Heart left ventricle (tissue), 16 donors: ENCODE measurements at places on chromosomes 3 and 15. TPM values are rescaled to one million over a fixed set of nuclear protein-coding genes. Genes with fewer than 3 reads are reported as not detected.
A peak's percentile ranks its signal among the peaks of the same experiment; 100 is the strongest.

Gene HPS3
- 6.0 TPM for total RNA-seq

Gene NUSAP1
- 23.1 TPM for total RNA-seq

- no peak overlapping the region for H3K27ac ChIP-seq
- H3K4me1 ChIP-seq: peaks cover 7% of the 10 kb centered on the region
- H3K4me3 ChIP-seq: no peak overlapping the region
- H3K27me3 ChIP-seq: no peaks in the 10 kb centered on the region
Measured at GRCh38 chr3:24185738-24186384, 240.8 kb downstream of the NR1D2 start.

Gene FOXB1
- not detected for total RNA-seq

Gene CCR3
- not detected for total RNA-seq

DNA sequence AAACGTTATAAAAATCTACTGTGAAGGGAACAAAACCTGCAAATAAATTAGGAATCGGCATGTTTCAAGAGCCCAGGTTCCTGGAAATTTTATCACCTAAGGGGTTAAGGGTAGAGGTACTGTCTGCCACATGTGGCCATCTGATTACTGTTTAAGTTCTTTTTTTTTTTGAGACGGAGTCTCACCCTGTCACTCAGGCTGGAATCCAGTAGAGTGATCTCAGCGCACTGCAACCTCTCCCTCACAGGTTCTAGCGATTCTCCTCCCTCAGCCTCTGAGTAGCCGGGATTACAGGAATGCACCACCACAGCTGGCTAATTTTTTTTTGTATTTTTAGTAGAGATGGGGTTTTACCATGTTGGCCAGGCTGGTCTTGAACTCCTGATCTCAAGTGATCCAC lies 35.8 kb downstream of the UQCC5 start:
- no peak overlapping the region for H3K27ac ChIP-seq
- H3K4me1 ChIP-seq: no peaks in the 10 kb centered on the region
- H3K36me3 ChIP-seq: peaks cover 77% of the 10 kb centered on the region
- DNase-seq: no peak
- H3K4me3 ChIP-seq: no peak overlapping the region

DNA sequence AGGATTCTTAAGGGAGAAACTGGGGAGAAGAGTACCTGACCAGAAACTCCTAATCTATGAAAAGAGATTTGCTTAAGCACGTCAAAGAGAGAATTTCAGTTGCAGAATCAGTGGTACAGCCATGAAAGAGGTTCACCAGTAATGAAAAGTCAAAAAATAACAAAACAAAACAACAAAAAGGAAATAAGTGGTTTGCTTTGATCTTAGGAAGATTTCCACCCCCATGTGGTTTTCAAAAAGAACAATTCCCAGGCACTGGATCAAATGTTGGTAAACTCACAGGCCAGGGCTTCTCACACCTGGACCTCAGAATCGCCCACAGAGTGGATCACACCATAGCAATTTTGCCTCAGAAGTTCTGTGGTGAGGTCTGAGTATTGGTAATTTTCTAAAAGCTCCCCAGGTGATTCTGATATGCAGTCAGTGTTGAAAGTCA lies 67.5 kb downstream of the TMEM39A start:
- H3K27me3 ChIP-seq: no peaks in the 10 kb centered on the region
- no peaks in the 10 kb centered on the region for H3K4me1 ChIP-seq
- no peak for DNase-seq
- H3K36me3 ChIP-seq: peaks cover 96% of the 10 kb centered on the region

Gene MOBP
- total RNA-seq: not detected

DNA sequence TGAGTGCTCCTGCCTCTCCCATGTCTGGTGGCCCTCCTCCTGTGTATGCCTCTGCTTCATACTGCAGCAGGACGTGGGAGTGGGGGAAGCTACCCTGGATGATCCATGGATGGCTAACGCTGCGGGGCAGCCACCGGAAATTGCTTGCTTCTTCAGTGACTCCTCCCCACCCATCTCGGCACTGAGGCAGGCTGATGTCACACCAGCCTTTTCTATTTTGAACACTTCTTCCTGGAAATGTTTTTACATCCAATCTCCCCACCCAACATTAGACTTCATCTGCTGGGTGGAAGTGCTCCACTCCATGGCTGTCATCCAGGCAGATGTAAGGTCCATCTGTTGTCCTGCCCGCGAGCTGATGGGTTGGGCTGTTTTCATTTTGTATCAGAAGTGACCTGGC lies 58.9 kb upstream of the MUC13 start:
- peaks cover 41% of the 10 kb centered on the region for H3K4me1 ChIP-seq
- H3K4me3 ChIP-seq: no peak overlapping the region
- H3K27me3 ChIP-seq: no peaks in the 10 kb centered on the region
- peak overlapping the region; percentile 34 for H3K27ac ChIP-seq
- DNase-seq: peak; percentile 68

- H3K27me3 ChIP-seq: no peaks in the 10 kb centered on the region
- peaks cover 4% of the 10 kb centered on the region for H3K4me1 ChIP-seq
- no peak overlapping the region for H3K4me3 ChIP-seq
- no peaks in the 10 kb centered on the region for H3K36me3 ChIP-seq
- no peak for DNase-seq
Measured at GRCh38 chr3:114428044-114428595, 134.3 kb downstream of the TIGIT start.

DNA sequence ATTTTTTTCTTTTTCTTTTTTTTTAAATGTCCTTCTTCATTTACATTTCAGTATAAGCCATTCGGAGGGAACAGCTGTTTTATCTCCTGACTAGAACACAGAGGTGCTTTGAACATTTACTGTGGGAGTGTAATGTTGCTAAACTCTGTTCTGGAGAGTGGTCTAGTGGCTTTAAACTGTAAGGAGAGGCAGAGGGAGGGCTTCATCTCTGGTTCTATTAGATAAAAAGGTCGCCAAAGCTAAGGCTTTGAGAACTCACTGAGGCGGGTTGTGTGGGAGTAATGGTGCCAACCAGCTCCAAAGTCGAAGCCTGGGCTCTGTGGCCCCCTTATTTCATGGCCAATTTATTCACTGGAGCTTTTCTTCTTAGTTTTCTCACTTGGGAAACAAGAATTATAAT lies 133.2 kb downstream of the ANXA2 start:
- H3K27ac ChIP-seq: no peak overlapping the region
- H3K4me1 ChIP-seq: no peaks in the 10 kb centered on the region
- DNase-seq: no peak
- H3K4me3 ChIP-seq: no peak overlapping the region
- H3K36me3 ChIP-seq: no peaks in the 10 kb centered on the region
- no peaks in the 10 kb centered on the region for H3K27me3 ChIP-seq

- DNase-seq: no peak
- no peaks in the 10 kb centered on the region for H3K4me1 ChIP-seq
- H3K4me3 ChIP-seq: no peak overlapping the region
- no peak overlapping the region for H3K27ac ChIP-seq
Measured at GRCh38 chr15:35871282-35871681, 325.3 kb upstream of the DPH6 start.

- peaks cover 31% of the 10 kb centered on the region for H3K36me3 ChIP-seq
- H3K27me3 ChIP-seq: no peaks in the 10 kb centered on the region
- DNase-seq: no peak
- no peak overlapping the region for H3K4me3 ChIP-seq
Measured at GRCh38 chr3:58518291-58518789, 18.6 kb downstream of the ACOX2 start.

Gene HCLS1
- total RNA-seq: 7.7 TPM

Gene MYRIP
- total RNA-seq: 2.2 TPM

- no peaks in the 10 kb centered on the region for H3K36me3 ChIP-seq
- H3K27ac ChIP-seq: no peak overlapping the region
- H3K4me1 ChIP-seq: no peaks in the 10 kb centered on the region
- H3K27me3 ChIP-seq: no peaks in the 10 kb centered on the region
- no peak for DNase-seq
Measured at GRCh38 chr15:26781816-26782215, 8.9 kb upstream of the GABRB3 start.

- no peaks in the 10 kb centered on the region for H3K4me1 ChIP-seq
- no peak overlapping the region for H3K27ac ChIP-seq
- no peak for DNase-seq
Measured at GRCh38 chr3:74445541-74445940, 168.9 kb downstream of the CNTN3 start.

GRCh38 chr15:90982135-90982534 lies 12.2 kb downstream of the PRC1 start:
- no peaks in the 10 kb centered on the region for H3K4me1 ChIP-seq
- H3K27ac ChIP-seq: no peak overlapping the region
- H3K4me3 ChIP-seq: no peak overlapping the region
- H3K27me3 ChIP-seq: no peaks in the 10 kb centered on the region

Gene TMC3
- total RNA-seq: not detected

DNA sequence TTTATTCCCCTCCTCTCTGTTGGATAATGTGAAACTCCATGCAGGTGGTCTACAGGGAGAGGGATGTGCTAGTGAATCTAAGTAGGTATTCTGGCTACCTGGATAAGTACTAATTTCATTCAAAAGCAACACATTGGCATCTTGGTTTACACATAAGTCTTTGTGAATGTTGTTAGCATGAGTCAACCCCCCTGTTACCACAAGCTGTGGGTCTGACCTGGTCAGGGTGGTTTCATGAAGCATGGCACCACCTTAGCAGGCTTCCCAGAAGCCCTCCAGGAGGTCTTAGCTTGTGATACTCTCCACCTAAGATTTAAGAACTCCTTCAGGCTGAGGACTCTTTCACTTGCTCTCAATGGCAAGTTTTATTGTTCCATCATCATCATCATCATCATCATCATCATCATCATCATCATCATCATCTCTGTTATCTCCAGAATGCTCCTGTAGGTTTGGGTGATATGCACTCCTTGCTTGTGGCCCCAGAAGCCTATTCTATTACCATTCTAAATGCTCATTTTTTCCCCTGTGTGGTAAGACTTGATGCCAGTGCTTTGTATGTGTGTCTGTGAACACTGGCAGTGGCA lies 62.8 kb downstream of the EPHB1 start:
- no peaks in the 10 kb centered on the region for H3K4me1 ChIP-seq
- no peak for DNase-seq
- no peaks in the 10 kb centered on the region for H3K27me3 ChIP-seq
- no peak overlapping the region for H3K27ac ChIP-seq
- no peaks in the 10 kb centered on the region for H3K36me3 ChIP-seq

Gene CA12
- 0.12 TPM for total RNA-seq

DNA sequence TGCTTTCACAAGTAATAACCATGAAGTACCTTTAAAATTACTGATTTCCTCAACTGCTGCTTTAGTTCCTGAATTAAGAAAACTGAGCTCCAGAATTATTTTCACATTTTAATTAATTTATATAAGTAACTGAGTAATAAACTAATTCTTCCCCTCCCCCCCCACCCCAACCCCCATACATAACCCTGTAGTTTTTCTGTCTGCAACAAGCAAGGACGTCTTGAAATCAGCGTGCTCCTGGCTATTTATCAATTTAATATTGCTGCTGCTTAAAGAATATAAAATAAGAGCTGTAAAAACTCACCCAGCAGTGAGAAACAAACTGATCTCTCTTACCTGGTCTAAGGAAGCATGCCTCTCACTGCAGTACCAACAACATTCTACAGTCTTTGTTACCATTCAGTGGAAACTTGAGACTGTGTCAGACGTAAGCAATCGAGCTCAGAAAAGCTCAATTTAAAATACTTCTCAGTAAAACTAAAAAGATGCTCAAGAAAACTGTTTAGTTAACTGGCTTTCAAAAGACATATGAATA lies 121.0 kb downstream of the TFDP2 start:
- peak overlapping the region; percentile 64 for H3K4me3 ChIP-seq
- peak overlapping the region; percentile 61 for H3K27ac ChIP-seq
- no peaks in the 10 kb centered on the region for H3K27me3 ChIP-seq
- no peaks in the 10 kb centered on the region for H3K4me1 ChIP-seq

DNA sequence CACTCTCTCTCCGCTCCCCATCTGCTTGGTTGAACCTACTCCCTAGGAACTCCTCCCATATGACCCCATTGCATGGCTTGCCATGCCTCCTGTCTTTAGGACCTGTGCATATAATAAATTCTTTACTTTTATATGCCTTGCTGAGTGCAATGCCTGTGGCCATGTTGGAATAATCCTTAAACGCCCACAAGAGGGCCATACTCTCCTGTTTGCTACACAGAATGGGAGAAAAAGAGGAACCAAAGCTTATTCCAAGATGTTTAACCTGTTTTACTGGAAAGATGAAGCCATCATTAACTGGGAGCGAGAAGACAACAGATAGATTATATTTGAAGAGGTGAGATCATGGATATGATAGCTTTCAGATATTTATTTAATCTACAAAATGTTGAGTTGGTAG lies 1097.8 kb downstream of the NAALADL2 start:
- no peaks in the 10 kb centered on the region for H3K36me3 ChIP-seq
- H3K4me1 ChIP-seq: no peaks in the 10 kb centered on the region
- H3K4me3 ChIP-seq: no peak overlapping the region
- H3K27ac ChIP-seq: no peak overlapping the region

DNA sequence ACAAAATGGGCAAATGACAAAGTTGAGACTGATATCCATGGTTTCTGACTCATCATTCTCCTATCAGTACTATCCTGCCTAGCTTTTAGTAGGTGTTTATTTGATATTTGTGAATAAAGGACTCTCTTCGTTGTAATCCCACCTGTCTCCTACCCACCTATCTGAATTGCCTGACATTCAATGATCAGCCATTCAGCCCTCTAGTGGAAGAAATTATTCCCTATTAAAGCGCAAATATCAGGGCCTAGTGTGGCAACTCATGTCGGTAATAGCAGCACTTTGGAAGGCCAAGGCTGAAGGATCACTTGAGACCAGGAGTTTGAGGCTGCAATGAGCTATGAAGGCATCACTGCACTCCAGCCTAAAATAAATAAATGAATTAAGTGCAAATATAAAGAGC lies 195.7 kb upstream of the SETMAR start:
- no peak overlapping the region for H3K27ac ChIP-seq
- no peaks in the 10 kb centered on the region for H3K4me1 ChIP-seq
- H3K36me3 ChIP-seq: no peaks in the 10 kb centered on the region
- no peaks in the 10 kb centered on the region for H3K27me3 ChIP-seq

DNA sequence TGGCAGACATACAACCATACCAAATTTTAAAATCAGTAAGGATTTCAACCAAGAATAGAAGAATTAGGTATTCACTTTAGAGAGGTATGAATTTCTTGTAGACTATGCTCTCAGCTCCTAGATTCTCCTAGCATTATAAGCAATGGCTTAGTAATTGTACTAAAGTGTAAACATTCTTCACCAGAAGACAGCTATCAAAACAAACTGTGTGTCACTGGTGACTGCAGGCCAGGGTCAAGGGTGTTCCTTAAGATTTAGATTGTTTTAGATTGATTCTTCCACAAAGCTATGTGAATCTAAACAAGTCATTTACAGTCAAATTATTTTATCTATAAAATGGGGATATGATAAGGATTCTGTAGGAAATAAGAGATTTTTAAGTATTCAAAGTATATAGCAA lies 23.1 kb upstream of the GP5 start:
- H3K27ac ChIP-seq: no peak overlapping the region
- no peak overlapping the region for H3K4me3 ChIP-seq

DNA sequence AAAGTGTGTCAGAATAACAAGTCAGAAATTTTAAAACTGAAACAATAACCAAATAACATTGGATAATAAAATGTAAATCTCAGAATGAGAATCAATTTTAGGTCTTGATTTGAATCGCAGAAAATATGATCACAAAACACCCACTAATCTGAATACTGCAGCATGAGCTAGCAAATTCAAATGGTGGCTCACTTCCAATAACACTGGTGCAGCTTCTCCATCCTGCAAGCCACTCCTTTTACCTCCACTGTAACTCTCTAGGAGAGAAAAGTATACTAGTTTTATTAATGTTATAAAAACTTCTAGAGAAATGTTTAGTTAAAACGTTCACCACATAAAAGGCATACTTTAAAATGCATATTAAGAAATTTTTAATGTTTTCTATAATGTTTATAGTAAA lies 30.4 kb downstream of the UBE3A start:
- H3K4me1 ChIP-seq: peaks cover 72% of the 10 kb centered on the region
- no peak for DNase-seq
- H3K27ac ChIP-seq: peak overlapping the region; percentile 6
- no peaks in the 10 kb centered on the region for H3K27me3 ChIP-seq
- no peak overlapping the region for H3K4me3 ChIP-seq
